ENCODE measurements at places on chromosomes 6 and 20.

- H3K27ac ChIP-seq = no peak overlapping the region
- DNase-seq = no peak
- H3K4me3 ChIP-seq = no peak overlapping the region
These were observed 485.5 kb downstream of the CD109 start for GRCh38 chr6:74181471-74181870.

DNA sequence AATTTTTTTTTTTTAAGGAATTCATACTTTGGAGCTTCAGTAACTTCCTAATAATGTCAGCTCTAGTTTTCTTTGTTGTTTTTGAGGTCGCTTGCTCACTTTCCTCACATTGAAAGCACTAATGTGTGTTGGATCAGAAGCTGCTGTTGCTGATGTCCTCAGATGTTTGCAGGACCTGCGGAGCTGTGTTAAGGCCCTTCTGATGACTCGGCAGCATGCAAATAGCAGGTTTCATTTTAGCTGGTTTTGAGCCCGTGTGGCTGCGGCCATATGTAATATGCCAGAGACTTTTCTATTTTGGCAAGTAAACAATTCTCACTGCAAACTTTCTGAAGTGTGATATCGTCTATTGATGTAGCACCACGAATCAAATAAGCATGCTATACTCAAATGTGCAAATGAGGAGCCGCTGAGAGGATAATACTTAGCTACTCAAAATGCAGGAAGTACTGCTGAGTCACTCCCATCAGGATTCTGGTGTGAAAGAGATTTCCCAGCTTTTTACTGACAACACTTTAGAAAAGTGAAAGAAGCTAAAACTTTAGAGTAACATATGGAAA lies 187.8 kb downstream of the SASH1 start:
- peak overlapping the region; percentile 17 for H3K4me3 ChIP-seq
- DNase-seq = no peak
- H3K27ac ChIP-seq = peak overlapping the region; percentile 66
- H3K27me3 ChIP-seq = no peaks in the 10 kb centered on the region
- peaks cover 11% of the 10 kb centered on the region for H3K4me1 ChIP-seq

GRCh38 chr6:11731423-11731822 lies 47.2 kb downstream of the ADTRP start:
- no peaks in the 10 kb centered on the region for H3K36me3 ChIP-seq
- no peak for DNase-seq
- H3K27ac ChIP-seq = peak overlapping the region; percentile 60
- no peaks in the 10 kb centered on the region for H3K27me3 ChIP-seq

DNA sequence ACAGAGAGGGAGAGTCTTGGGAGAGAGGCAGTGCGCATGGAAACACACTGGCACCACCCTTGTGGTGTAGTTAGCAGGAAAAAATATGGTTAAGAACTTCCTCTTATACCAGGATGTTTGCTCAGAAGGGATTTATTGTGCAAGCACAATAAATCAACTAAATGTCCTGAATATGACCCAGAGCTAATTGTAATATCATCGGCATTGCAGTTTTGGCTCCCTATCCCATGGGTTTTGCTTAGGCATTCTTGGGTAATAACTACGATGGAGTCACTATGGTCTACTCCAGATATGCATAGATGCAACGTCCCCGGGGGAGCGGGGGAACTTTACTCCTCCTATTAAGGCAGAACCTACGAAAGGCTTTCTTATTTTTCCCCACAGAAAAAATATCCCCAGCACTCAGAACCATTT lies 751.6 kb downstream of the EYS start:
- no peak for DNase-seq
- no peaks in the 10 kb centered on the region for H3K27me3 ChIP-seq
- H3K4me1 ChIP-seq = no peaks in the 10 kb centered on the region
- no peak overlapping the region for H3K27ac ChIP-seq
- H3K36me3 ChIP-seq = no peaks in the 10 kb centered on the region
- H3K4me3 ChIP-seq = no peak overlapping the region

GRCh38 chr20:18971574-18971973 lies 158.0 kb downstream of the SCP2D1 start:
- peaks cover 28% of the 10 kb centered on the region for H3K4me1 ChIP-seq
- H3K4me3 ChIP-seq = no peak overlapping the region
- no peaks in the 10 kb centered on the region for H3K36me3 ChIP-seq
- no peaks in the 10 kb centered on the region for H3K27me3 ChIP-seq
- no peak for DNase-seq
- H3K27ac ChIP-seq = no peak overlapping the region

DNA sequence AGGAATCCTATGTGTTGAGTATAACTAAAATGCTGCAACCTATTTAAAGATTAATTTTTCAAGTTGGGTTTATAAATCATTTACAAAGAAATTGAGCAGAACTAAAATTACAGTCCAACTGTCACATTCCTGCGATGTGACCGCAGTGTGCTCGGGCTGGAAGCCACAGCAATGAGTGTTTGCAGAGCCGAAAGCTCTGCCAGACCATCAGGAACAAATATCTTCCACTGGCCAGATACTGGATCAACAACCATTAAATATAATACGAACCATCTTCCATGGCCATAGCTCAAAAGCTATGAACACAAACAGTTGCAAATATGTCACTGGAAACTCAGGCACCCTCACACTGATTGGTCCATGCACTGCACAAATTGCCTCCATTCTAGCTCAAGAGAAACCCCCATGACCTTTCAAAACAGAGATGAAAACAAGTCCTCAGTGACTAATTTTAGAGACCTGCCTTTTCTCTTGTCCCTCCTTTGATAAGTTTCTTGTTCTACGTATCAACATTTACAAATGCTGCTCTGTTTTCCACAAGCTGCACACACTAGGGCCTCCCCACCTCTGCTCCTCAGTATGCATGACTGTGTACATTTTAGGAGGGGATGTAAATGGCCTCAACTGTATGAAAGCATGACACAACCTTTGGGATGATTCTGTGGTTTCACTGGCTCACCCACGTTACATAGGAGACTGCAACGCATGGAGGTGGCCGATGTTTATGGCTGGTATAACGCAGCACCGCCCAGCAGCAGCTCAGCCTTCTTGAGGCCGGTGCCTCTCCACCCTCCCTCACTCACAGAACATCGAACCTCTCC lies 171.7 kb downstream of the WDR27 start:
- H3K27ac ChIP-seq = peak overlapping the region; percentile 58
- H3K36me3 ChIP-seq = no peaks in the 10 kb centered on the region
- no peak overlapping the region for H3K4me3 ChIP-seq
- peak; percentile 70 for DNase-seq
- peaks cover 11% of the 10 kb centered on the region for H3K4me1 ChIP-seq
- no peaks in the 10 kb centered on the region for H3K27me3 ChIP-seq

GRCh38 chr20:60115451-60115850 lies 157.2 kb downstream of the CDH26 start:
- no peaks in the 10 kb centered on the region for H3K4me1 ChIP-seq
- H3K27ac ChIP-seq = no peak overlapping the region
- no peaks in the 10 kb centered on the region for H3K27me3 ChIP-seq

GRCh38 chr6:97133067-97133466 lies 149.9 kb downstream of the MMS22L start:
- no peak overlapping the region for H3K4me3 ChIP-seq
- H3K27ac ChIP-seq = no peak overlapping the region
- H3K4me1 ChIP-seq = no peaks in the 10 kb centered on the region
- H3K27me3 ChIP-seq = no peaks in the 10 kb centered on the region
- no peaks in the 10 kb centered on the region for H3K36me3 ChIP-seq

- no peak overlapping the region for H3K4me3 ChIP-seq
- H3K27ac ChIP-seq = no peak overlapping the region
- no peaks in the 10 kb centered on the region for H3K4me1 ChIP-seq
- no peak for DNase-seq
These were observed 25.5 kb downstream of the KCNK15 start for GRCh38 chr20:44771172-44771535.

DNA sequence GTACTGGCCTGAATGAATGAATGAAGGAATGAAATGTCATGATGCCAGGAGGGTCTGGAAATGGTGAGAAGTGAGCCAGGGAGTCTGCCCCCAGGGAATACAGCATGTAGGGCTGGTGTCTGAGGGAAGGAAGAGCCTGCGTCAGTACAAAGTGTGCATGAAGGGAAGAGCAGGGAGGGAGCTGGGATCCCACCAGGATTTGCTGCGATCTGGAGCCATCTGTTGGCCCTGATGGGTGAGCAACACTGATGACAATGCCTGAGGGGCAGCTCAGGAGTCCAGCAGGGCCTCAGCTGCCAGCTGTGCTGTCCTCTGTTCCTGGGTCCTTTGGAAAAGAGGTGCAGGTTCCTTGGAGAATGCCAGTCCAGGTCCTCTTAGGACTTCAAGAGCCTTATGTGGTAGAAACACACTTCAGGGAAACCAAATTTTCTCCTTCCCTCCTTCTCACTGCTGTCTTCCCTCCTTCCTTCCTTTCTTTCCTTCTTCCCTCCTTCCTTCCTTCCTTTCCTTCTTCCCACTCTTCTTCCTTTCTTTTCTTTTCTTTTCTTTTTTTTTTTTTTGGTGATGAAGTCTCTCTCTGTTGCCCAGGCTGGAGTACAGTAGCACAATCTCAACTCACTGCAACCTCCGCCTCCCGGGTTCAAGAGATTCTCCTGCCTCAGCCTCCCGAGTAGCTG lies 11.5 kb downstream of the BPI start:
- H3K4me1 ChIP-seq = no peaks in the 10 kb centered on the region
- H3K27ac ChIP-seq = no peak overlapping the region
- DNase-seq = no peak
- H3K4me3 ChIP-seq = no peak overlapping the region
- no peaks in the 10 kb centered on the region for H3K36me3 ChIP-seq
- peaks cover 7% of the 10 kb centered on the region for H3K27me3 ChIP-seq

GRCh38 chr20:43533060-43533459 lies 25.6 kb downstream of the L3MBTL1 start:
- H3K4me1 ChIP-seq = no peaks in the 10 kb centered on the region
- DNase-seq = no peak
- no peak overlapping the region for H3K27ac ChIP-seq

- H3K4me1 ChIP-seq = peaks cover 7% of the 10 kb centered on the region
- H3K36me3 ChIP-seq = no peaks in the 10 kb centered on the region
- H3K27me3 ChIP-seq = no peaks in the 10 kb centered on the region
These were observed 64.1 kb downstream of the NRN1 start for GRCh38 chr6:5942591-5942990.

- H3K27me3 ChIP-seq = peaks cover 11% of the 10 kb centered on the region
- H3K4me3 ChIP-seq = peak overlapping the region; percentile 56
- H3K27ac ChIP-seq = no peak overlapping the region
- H3K4me1 ChIP-seq = peaks cover 14% of the 10 kb centered on the region
These were observed 32.7 kb downstream of the HLA-A start for GRCh38 chr6:29974901-29975560.

- no peaks in the 10 kb centered on the region for H3K27me3 ChIP-seq
- H3K36me3 ChIP-seq = no peaks in the 10 kb centered on the region
- no peak for DNase-seq
These were observed 56.4 kb downstream of the ADTRP start for GRCh38 chr6:11722220-11722619.

DNA sequence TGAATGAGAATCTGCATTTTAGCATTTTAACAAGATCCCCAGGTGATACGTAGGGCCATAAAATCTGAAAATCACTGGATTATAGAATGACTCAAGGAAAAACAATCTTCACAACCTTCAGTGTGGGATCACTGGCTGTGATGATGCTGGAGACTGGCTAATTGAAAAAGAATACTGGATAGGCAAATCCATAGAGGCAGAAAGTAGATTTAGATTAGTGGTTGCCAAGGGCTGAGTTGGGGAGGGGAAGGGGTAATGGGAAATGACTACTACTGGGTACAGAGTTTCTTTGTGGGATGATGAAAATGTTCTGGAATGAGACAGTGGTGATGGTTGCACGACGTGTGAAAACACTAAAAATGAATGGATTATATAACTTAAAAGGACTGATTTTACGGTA lies 84.1 kb downstream of the CDK19 start:
- no peaks in the 10 kb centered on the region for H3K4me1 ChIP-seq
- H3K4me3 ChIP-seq = no peak overlapping the region
- H3K27ac ChIP-seq = no peak overlapping the region

DNA sequence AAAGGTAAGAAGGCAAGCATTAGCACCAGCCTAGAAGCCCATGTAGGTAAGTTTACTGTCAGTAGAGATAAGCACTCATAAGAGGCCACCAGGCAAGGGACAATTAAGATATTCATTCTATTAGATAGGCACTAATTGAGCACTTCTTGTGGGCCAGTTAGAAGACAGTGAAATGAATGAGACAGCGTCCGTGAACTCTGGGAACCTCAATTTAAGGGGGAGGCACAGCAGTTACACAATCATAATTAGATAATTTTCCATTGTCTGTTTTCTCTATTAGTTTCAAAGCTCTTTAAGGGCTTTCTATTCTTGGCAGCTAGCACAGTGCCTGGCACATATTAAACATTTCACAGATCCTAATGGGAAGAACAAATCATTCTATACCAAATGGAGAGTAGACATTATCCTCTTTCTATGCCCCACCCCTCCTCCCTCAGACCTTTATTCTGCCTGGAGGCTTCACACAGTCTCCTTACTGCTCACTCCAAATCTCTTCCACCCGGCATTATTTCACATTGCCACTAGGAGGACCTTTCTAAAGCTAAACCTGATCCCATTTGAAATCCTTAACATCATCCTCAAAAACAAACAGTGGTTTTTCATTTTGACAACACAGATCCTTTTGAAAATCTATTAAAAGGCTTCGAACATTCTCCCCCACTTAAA lies 529.6 kb downstream of the ADGRB3 start:
- no peak overlapping the region for H3K27ac ChIP-seq
- no peaks in the 10 kb centered on the region for H3K27me3 ChIP-seq
- DNase-seq = no peak
- H3K36me3 ChIP-seq = no peaks in the 10 kb centered on the region
- no peaks in the 10 kb centered on the region for H3K4me1 ChIP-seq

DNA sequence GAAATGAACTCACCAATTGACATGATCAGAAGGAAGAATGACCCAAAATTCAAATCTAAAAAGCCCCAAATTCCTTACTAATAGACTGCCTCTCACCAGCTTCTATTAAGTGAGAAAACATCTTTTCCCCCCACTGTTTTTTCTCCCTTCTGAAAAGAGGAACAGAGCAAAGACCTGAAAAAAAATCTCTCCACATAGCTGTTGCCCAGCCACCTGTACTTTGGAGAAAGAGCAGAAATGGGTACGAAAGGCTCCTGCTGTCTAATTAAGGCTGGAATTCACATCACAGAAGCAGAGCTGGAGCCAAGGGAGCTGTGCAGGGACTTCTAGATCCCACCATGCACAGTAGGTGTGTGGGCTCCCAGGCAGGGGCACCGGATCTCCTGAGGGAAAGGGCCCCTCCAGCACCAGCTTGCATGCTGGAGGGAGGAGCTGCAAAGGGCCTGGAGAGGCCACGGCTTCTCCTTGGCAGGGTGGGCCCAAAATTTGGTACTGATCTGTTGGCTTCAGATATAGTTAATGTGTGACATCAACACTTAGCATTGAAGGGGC lies 73.2 kb upstream of the DUSP22 start:
- H3K27ac ChIP-seq = no peak overlapping the region
- DNase-seq = peak; percentile 54
- H3K4me3 ChIP-seq = no peak overlapping the region
- H3K27me3 ChIP-seq = peaks cover 14% of the 10 kb centered on the region

Measured in suprapubic skin (tissue), 4 donors.